ENCODE measurements at places on chromosomes 4 and X. TPM values are rescaled to one million over a fixed set of nuclear protein-coding genes. Genes with fewer than 3 reads are reported as not detected.

Gene ABCG2
- total RNA-seq, result 0.59 TPM

Gene BEND4
- total RNA-seq, result not detected

Gene TMSB15A
- 0.29 TPM for total RNA-seq

Gene TCP11X1
- not detected for total RNA-seq

Gene DACH2
- not detected for total RNA-seq

Gene CSN3
- total RNA-seq, result not detected

Gene PPP1R2C
- not detected for total RNA-seq

Gene SPINK2
- total RNA-seq, result not detected

Gene SMIM43
- 0.72 TPM for total RNA-seq

Gene ELOVL6
- 19.7 TPM for total RNA-seq

DNA sequence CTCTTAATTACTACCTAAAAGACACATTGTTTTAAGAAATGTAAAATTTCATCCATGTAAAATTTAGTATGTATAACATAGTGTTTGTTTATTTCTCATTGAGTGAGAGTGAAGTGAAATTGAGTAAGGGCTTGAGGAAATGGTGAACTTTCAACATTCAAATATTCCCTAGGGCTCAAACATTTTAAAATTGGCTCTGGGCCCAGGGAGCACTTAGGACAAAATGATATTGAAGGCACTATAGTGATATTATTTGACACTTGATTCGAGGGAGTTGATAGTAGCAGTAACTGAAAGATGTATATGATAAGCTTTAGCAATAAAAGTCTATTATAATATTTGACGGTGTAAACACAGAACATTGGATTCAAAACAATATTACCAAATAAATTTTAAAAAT lies 1244.0 kb upstream of the TENM3 start:
- DNase-seq, result peak; percentile 35

GRCh38 chr4:74501579-74501978 lies 56.6 kb downstream of the AREG start:
- peak; percentile 25 for DNase-seq

GRCh38 chrX:119709630-119710029 lies 16.7 kb upstream of the SEPTIN6 start:
- no peak for DNase-seq

DNA sequence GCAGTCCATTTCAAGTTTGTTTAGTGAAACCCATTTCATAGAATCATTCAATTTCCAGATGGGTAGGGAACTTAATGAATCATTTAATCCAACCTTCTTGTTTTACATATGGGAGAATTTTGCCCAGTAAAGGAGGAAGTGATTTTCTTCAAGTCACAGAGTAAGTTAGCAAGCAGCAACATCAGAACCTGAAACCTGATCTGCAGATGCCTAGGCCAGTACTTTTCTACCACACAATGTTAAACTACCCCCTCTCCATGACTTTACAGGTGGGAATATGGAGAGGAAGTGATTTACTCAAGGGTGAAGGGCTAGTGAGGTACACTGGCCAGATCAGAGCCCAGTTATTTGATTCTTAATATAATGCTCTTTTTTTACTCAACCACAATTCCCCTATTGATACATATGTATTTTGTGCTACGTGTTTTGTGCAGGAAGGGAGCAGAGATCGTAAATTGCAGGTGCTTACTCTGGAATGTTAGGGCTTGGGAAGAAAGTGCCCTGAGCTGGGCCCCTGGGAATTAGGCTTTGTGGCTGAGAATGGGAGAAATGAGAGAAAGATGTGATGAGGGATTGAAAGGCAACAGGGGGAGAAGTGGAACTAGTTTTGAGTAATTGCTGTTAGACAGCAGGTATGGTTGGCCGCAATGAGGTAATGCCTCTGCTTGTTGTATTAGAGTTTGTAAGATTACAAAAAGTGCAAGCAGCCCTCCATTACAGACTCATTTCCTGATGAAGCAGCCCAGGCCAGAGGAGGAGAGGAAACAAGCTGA lies 6.8 kb downstream of the LHFPL1 start:
- DNase-seq, result no peak

GRCh38 chr4:80188801-80189458 lies 8.4 kb upstream of the PRDM8 start:
- no peak for DNase-seq

- peak; percentile 82 for DNase-seq
Measured at GRCh38 chrX:69152417-69152841, 12.8 kb downstream of the PJA1 start.

DNA sequence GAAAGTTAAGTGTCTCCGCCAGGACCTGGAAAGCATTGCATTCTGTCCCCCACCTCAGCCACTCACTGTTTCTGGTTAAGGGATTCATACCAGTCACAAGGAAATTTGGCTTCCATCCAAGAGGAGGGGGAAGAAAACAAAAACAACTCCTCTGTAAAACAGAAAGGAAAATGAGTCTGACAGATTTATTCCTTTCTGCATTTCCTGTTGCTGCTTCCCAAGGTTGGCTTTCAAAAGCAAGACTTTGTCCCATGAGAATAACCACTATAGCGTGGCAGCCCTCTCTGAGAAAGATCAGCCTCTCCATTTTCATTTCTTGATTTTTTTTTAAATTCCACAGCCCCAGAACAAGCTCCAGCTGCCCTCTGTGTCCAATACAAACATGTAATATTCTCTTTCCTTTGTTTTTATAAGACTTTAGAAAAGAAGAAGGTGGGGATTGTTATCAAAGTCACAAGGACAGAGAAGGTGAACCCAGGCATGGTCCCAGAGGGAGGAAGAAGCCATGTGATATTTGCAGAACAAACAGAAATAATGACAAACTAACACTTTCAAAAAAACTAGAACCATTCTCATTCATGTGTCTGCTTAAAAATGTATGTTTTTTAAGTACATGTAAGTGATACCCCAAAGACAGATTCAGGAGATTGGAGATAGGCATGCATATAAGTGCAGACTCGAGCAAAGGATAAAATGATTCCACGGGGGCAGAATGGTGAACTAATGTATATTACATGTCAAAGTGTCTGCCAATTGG lies 90.7 kb upstream of the DCLK2 start:
- no peak for DNase-seq

GRCh38 chrX:150719621-150720020 lies 26.4 kb downstream of the MTMR1 start:
- no peak for DNase-seq

DNA sequence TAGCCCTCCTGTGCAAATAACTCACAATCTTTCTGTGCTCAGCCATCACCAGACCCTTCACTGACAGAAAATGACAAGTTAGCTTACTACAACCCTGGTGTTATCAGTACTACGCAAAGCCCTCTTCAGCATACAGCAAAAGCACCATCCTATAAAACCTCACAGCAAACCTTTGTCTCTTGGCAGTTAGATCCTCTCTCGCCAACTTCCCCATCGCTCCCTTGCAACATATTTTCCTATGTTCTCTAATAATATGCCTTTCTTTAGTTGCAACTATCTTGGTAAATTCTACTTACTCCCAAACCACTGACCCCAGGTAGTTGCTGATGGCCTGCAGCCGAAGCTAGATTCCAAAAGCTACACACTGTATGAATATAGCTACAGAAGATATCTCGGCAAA lies 856.9 kb upstream of the FRG1 start:
- no peak for DNase-seq

GRCh38 chr4:53656421-53656981 lies 65.2 kb upstream of the LNX1 start:
- peak; percentile 81 for DNase-seq

DNA sequence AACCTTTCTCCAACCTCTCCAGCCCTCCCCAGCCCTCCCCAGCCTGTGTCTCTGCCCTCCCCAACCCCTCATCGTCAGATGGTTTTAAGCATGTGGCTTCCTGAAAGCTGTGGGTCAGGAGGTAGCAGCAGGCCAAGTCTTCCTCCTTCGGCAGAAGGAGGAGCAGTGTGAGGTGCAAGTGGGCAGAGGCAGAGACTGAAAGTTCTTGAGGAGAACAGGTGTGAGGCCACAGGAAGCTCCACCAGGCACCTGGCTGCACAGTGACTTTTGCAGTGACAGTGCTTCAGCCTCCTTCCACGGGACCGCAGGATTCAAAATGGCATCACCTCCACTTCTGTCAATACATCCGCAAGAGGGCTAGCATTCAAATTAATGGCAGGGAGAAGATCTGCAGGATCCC lies 203.9 kb upstream of the LEF1 start:
- DNase-seq, result no peak
